ENCODE measurements at places on chromosomes 6 and 20.

GRCh38 chr6:66230591-66230990, 523.6 kb upstream of the EYS start:
- DNase-seq: no peak

DNA sequence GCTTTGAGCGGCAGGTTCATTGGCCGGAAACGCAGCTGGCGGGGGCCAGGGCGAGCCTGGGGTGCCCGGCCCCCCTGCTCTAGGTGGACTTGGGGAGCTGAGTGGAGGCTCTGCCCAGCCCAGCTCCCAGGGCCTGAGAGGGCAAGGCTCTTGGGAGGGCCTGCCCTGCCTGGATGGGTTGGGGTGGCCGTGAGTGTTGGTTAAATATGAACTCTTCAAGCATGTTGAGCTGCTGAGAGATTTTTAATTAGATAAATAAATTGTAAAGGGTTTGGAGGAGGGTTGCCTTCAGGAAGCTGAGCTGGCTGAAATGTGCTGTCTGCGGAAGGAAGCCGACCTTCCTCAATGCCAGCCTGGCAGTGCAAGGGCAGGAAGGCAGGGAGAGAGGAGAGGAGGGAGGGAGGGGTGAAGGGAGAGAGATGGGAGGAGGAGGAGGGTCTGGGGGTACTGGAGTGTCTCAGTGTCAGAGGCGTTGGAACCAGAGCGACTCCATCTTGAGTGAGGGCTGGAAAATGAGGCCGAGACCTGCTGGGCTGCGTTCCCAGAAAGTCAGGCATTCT, 39.4 kb upstream of the PMEPA1 start:
- no peak for DNase-seq

GRCh38 chr6:52672412-52673025, 1.6 kb downstream of the TMEM14A start:
- DNase-seq: no peak

- DNase-seq: no peak
These were observed 238.9 kb downstream of the TBC1D7 start for GRCh38 chr6:13089296-13089994.

- DNase-seq: no peak
These were observed 25.8 kb downstream of the ADGRF5 start for GRCh38 chr6:46895930-46896329.

DNA sequence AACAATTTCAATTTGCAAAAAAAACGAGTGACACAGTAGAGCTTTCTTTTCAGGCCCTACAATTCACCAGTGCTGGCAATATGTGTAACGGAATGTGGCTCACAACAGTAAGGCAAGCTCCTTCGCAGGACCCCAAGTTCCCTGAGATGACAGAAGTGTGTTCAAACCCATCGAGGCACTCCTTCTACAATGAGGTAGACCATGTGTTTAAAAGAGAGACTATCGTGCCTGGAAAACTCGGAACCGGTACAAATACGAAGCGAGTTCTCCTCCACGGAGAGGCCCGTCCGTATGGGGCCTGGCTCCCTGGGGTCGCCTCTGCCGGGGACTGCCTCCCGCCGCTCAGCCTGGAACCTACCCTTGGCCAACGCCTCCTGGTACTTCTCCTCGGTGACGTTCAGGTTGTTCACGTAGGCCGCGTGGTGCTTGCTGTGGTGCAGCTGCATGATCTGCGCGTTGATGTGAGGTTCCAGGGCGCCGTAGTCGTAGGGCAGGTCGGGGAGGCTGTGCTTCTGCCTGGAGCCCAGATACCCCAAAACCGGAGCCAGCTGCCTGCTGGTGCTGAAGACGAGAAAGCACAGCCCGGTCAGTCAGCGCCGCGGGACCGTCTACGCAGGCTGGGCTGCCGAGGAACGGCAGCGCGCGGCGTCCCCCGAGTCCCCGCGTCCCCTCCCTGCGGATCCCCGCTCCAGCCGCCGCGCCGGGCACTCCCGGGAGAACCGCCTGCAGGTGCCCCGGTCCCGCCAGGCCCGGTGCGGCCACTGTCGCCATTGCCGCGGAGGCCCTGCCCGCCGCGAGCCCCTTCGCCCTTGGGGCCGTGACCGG, 526 bp downstream of the SOD2 start:
- DNase-seq: no peak

- no peak for DNase-seq
These were observed 199.0 kb downstream of the RNF144B start for GRCh38 chr6:18586133-18586532.

- no peak for DNase-seq
These were observed 64.0 kb upstream of the RNF146 start for GRCh38 chr6:127202676-127203075.

DNA sequence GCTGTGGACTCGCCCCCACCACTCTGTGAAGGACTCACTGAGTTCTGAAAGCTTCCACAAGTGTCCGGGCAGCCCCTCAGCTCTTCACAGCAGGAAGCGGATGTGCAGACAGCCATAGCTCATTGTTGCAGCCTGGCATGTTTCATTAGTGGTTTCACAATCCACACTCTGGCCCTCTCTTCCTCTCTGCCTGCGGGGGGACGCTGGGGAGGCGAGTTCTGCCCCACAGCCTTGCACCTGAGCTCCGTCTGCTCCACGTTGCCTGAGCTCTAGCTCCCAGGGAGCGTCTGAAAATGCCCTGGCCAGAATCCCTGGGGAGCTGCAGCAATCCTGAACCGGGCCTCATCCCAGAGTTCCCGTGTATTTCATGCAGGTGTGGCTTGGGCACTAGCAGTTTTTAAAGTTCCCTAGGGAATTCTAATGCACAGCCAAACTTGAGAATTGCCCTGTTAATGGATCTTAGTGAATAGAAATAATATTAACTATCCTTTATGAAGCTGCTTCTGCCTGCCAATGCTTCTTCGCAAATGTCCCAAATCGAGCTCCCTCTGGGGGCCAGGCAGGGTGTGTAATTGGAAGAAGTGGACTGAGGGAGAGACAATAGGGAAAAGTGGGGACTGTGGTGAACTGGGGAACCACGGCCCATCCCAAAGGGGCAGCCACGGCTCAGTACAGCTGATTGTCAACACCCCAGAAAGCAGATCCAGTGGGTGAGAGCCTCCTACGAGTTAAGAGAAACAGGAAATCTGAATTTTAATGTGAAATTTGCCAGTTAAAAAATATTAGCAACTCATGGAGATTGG, 51.5 kb downstream of the CTCFL start:
- DNase-seq: peak; percentile 71

GRCh38 chr6:28336284-28337120, 554 bp upstream of the ZSCAN31 start:
- peak; percentile 74 for DNase-seq

GRCh38 chr6:106168097-106168888, 82.2 kb downstream of the PRDM1 start:
- no peak for DNase-seq

DNA sequence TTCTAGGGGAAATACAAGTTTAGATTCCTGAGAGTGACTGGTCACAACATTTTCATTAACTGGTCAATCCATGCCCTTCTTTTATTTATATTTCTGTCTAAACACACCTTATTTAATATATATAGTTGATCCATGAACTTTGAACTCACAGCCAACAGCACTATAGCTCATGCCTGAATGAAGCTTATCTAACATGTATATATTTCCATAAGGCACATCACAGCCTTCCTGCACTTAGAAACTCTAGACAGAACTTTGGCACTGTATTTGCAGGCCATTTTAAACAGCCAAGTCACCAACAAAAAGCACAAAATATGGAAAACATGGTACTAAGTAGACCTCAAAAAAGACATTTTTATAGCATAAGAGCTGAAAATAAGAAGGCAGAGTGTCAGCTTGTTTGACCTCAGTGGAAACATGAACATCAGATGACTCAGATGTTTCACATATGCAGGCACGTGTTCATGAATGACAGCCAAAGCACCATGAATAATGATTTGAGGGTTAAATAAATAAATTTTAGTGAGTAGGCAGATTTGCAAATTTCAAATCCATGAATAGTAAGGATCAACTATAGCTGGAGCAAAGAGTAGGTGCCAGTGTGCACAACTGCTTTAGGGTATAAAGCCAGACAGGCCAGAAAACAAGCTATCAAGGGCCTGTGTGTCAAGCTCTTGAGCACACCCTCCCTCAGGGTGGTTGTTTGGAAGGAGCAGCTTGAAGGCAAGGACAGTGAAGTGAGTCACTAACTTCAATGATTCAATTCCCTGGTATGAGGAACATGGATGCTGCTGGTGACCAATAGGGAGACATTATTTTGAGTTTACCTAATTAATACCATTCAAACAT, 88.9 kb upstream of the NT5E start:
- no peak for DNase-seq

GRCh38 chr6:158803733-158804143, 15.4 kb downstream of the EZR start:
- peak; percentile 56 for DNase-seq

Data from GDM1 (cell line).